Activated naive CD8-positive, alpha-beta T cell treated with anti-CD3 and anti-CD28 coated beads, Interleukin-2, amount 10 ng/mL, durations not matched to agents 7 days and 5 days (primary cell): ENCODE measurements at places on chromosomes 7 and 10. TPM values are rescaled to one million over a fixed set of nuclear protein-coding genes. Genes with fewer than 3 reads are reported as not detected.

Gene OR2A5
- not detected for total RNA-seq

Gene DKK1
- total RNA-seq = not detected

Gene ING3
- total RNA-seq = 23.3 TPM

Gene MKX
- total RNA-seq = 0.08 TPM

Gene RASA4B
- total RNA-seq = 18.0 TPM

Gene ASAH2B
- total RNA-seq = 4.2 TPM

Gene OPN1SW
- not detected for total RNA-seq

Gene PDE1C
- not detected for total RNA-seq

Gene CPN1
- not detected for total RNA-seq

Gene HACD1
- total RNA-seq = 0.88 TPM

Gene AKR1C2
- not detected for total RNA-seq

Gene GRM3
- total RNA-seq = not detected

Gene TPST1
- 2.9 TPM for total RNA-seq

Gene GSDME
- 2.5 TPM for total RNA-seq

Gene SVOPL
- 2.5 TPM for total RNA-seq

Gene NUDT13
- total RNA-seq = 2.8 TPM

Gene ASIC3
- 4.7 TPM for total RNA-seq

Gene SLC18A3
- not detected for total RNA-seq

Gene CCDC3
- not detected for total RNA-seq

Gene PLAU
- 0.62 TPM for total RNA-seq

Gene PALD1
- 1.4 TPM for total RNA-seq

Gene CAMK2B
- total RNA-seq = 0.11 TPM

Gene OR6V1
- total RNA-seq = not detected

Gene INHBA
- total RNA-seq = not detected

Gene PNLIPRP3
- not detected for total RNA-seq

Gene SPDYE8
- total RNA-seq = not detected
